ENCODE measurements at places on chromosomes 1 and 21.

- no peak for DNase-seq
Measured at GRCh38 chr21:30216041-30216723, at the start of gene CLDN8. CLDN8 (minus strand) TSS chr21:30216097; CDS start chr21:30215925, 172 bp downstream.

DNA sequence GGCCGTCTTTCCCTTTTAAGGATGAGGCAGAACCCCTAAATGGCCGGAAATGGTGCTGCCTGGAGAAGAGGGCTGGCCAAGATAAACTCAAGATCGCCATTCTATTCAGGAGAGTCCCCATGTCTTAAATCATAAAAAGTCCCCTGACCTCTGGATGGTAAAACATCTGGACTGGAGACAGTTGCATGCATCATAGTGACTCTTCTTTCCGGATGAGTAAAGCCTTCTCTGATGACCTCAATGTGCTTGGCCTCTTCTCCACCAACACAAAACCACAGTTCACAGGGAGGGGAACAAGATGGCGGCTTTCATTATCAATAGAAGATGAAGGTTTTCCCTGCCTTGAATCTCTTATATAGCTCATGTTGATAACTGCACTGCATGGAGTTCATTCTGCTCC lies 27.5 kb upstream of the H6PD start:
- DNase-seq: no peak

DNA sequence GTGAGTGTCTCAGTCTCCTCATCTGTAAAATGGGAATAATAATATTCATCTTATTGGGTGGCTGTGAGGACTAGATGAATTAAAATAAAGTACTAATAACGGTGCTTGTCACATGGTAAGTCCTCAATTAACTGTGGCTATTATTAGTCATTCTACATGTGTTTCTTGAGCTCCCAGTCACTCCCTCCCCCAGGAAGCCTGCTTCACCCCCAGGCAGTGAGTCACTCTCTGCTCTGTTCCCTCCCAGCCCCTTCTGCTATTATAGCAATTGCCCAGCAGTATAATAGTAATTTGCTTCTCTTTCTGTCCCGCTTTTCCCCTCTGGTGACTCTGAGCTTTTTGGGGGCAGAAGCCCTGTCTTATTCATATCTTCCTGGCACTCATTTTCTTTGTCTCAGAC lies 102.0 kb downstream of the BEND5 start:
- DNase-seq: no peak

DNA sequence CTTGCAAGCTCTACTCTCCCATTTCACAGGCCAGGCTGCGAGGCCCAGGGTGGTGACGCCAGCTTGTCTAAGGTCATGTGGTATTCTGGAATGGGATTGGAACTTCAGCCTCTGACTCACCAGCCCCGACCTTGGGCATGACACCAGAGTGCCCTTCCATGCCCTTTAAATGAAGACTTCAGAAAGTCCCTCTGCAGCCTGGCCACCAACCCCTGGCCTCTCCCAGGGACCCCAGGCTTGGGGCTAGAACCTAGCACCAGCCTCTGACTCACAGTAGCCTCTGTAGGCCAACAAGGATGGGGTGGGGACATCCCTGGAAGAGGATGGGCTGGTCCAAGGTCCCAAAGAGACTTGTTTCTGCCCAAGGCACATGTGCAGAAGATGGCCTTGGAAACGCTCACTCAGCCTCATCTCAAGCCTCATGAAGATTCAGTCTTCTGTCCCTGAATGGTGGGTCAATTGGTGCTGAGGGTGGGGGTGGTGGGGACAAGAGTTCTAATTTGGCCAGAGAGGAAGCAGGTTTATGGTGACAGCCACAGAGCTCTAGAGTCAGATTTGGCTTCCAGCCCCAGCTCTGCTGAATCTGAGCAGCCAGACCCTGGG lies 36.1 kb upstream of the RUNX3 start:
- DNase-seq: no peak

GRCh38 chr1:103917795-103918194 lies 168.1 kb downstream of the AMY1C start:
- DNase-seq: no peak

- DNase-seq: no peak
Measured at GRCh38 chr1:17984583-17984982, 123.0 kb upstream of the IGSF21 start.

DNA sequence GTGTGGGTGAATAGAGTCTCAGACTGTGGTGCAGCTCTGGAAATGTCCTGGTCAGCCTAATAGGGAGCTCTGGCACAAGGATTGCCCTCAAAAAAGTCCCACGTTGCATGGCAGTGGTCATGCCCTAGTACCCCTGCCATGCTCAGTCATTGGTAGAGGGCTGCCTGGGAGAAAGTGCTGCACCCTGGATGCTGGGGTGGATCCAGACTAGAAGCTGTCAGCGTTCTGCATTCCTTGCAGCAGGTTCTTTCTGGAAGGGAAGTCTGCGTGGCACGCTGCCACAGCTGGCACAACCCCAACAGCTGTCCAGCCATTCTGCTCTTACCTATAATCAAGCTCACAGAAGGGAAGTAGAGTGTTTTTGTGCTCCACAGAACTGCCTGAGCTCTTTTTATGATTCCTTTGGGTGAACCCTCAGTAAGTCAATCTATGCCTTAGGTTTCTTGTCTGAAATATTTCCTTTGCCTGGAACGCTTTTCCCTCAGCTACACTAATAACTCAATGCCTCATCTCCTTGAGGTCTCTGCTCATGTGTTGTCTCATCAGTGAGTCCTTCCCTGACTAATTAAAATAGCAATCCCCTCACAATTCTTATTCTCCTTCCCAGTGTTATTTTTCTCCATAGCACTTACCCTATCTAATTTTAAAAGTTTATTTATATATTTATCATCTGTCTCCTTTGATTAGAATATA lies 61.5 kb upstream of the JAK1 start:
- DNase-seq: no peak

DNA sequence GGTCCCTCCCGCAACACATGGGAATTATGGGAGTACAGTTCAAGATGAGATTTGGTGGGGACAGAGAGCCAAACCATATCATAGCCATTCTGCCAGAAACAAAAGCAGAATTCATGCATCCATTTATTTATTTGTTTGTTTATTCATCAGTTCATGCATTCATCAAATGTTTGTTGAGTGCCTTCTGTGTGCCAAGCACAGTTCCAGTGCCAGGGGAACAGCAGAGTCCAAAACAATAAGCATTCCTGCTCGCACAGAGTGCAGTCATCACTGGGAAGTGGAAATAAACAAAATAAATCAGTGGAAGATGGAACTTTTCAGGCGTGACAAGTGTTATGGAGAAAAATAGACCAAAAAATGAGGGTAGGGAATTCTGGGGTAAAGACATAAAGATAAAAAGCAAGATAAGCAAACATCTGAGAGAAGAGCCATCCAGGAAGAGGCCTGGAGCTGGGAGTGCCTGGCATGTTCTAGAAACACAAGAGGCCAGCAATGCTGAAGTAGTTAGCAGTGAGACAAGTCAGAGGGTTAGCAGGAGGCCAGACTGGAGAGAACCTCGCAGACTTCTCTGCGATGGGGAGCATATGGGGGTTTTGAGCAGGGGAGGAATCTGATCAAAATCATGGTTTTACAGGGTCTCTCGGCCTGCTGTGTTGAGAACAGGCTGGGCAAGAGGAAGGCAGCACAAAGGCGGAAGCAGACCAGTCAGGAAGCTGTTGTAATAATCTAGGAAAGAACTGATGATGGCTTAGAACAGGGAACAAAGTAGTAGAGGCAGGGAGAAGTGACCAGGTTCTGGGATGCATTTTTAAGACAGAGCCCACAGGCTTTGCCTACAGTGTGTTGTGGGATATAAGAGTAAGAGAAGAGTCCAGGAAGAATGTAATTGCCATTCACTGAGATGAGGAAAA lies 113.2 kb downstream of the GLUL start:
- no peak for DNase-seq

GRCh38 chr1:194548071-194548470 lies 1361.7 kb upstream of the B3GALT2 start:
- DNase-seq: no peak

DNA sequence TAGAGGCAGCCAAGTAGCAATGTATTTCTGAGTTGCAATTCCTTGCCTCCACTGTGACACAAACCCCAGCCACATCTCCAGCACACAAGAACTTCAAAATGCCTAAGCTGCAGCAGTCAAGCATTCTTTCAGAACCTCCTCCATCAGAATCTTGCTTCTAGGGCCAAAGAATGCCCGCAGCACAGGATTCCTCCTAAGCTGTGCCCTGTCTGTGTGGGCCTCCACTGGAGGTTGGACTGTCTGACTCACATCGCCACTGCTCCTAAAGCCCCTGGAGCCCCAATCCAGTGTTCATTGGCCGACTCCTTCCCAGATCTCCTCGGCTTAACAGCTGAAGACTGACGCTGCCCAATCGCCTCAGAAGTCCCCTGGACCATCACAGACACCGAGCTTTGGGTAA lies 43.2 kb upstream of the SERTAD4 start:
- no peak for DNase-seq

DNA sequence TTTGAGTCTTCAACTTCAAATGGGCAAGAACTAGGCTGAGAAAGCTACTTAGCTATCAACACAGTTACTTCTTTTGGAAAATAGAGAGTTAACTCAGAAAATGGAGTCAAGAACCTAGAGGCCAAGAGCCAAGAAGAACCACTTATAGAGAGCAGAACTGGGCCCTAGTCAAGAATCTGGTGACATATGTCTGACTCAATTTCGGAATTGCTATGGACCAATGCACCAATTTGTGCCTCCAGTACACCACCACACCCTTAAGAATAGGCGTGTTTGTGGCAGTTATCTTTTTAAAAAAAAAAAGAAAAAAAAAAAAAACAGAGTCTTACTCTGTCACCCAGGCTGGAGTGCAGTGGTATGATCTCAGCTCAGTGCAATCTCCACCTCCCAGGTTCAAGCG lies 7.8 kb downstream of the S100A2 start:
- DNase-seq: no peak

GRCh38 chr21:31142600-31142999 lies 104.3 kb upstream of the KRTAP19-8 start:
- no peak for DNase-seq

- DNase-seq: no peak
Measured at GRCh38 chr21:33373451-33373850, 29.8 kb upstream of the IFNGR2 start.

DNA sequence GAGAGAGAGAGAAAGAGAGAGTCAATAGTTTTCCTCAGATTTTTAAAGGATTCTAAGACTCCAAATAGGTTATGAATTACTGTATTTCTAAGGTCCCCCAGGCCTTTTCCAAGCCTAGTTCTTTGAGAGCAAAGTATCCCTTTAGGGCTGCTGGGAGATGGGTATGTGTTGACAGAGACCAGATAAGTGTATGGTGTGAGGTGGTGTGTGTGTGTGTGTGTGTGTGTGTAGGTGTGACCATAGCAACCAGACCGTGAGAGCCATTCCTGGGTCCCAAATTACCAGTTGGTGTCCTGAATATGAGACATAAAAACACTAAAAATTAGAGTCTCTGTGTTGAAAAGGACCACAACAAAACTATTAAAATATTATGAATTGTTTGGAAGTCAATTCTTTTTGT lies 41.7 kb upstream of the DNAJC6 start:
- no peak for DNase-seq

DNA sequence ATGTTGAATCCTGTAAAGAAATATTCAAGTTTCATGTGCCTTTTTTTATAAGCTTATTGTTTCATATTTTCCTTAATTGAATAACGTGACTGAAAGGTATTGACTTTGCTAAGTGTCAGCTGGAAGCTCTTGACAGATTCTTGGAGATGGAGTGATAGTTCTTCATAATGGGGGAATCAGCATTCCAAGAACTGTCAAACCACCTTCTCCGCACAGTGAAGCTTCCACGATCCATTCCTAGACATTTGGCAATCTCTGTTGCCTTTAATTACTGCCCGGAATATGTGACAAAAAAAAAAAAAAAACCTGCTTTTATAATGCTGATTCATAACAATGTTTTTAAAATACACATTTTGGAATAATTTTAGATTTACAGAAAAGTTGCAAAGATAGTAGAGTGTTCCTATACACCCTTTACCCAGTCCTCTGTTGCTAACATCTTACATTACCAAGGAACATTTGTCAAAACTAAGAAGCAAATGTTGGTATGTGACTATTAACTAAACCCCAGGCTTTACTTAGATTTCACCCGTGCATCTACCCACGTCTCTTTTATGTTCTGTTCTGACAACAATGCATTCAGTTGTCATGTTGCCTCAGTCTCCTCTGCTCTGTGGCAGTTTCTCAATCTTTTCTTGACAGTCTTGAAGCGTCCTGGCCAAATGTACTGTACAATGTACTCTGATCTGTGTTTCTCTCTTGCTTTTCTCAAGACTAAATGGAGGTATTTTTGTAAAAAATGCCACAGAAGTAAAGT lies 674.1 kb downstream of the SMYD3 start:
- DNase-seq: no peak

DNA sequence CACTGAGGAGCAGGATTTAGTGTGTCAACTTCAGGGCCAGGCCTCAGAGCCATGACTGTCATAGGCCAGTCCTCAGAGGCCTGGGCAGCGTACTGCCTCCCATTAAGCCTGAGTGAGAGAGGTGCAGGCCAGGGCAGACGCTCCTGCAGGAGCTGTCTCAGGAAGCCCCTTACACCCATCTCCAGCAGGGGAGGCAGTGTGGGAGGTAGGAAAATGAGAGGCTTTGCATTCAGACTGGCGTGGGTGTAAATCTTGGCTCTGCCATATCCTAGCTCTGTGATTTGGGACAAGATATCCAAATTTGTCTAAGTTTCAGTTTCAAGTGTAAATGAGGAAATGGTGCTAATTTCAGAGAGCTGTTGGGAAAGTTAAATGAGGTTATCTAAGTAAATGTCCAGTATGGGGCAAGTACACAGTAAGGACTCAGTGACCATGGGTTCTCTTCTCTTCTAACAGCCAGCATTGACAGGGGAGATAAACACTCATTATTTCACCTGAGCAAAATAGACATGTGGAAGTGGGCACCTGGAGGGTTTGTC lies 184.1 kb downstream of the ZSCAN20 start:
- no peak for DNase-seq

- no peak for DNase-seq
Measured at GRCh38 chr1:27561124-27561899, 42.6 kb downstream of the AHDC1 start.

DNA sequence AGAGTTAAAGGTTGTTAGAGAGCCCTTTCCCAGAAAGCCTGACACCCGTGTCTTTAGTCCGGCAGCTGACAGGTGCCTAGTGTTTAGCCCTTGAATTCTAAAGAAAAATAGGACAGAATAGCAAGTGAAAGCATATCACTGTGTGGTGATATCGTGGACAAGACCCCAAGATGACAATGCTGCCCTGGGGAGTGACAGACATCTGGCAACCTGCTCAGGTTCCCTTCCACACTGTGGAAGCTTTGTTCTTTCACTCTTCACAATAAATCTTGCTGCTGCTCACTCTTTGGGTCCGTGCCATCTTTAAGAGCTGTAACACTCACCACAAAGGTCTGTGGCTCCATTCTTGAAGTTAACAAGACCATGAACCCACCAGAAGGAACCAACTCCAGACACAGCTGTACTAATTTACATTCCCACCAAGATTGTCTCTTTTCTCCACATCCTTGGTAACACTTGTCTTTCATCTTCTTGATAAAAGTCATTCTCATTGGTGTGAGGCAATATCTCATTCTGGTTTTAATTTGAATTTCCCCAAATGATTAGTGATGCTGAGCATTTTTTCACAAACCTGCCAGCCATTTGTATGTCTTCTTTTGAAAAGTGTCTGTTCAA lies 107.6 kb upstream of the SGIP1 start:
- DNase-seq: no peak

- DNase-seq: no peak
Measured at GRCh38 chr1:71245246-71245645, 164.4 kb upstream of the ZRANB2 start.

All from stimulated activated CD8-positive, alpha-beta memory T cell treated with anti-CD3 and anti-CD28 coated beads, Interleukin-15, amount 100 ng/mL, for 4 hours (primary cell).